ENCODE measurements at places on chromosomes 3 and 15.

- no peak for DNase-seq
Measured at GRCh38 chr15:47971637-47972036, 149.2 kb upstream of the SLC24A5 start.

GRCh38 chr15:54208786-54209185 lies 230.5 kb downstream of the UNC13C start:
- no peak for DNase-seq

- DNase-seq, result no peak
Measured at GRCh38 chr3:134252766-134253165, 2.1 kb upstream of the RYK start.

DNA sequence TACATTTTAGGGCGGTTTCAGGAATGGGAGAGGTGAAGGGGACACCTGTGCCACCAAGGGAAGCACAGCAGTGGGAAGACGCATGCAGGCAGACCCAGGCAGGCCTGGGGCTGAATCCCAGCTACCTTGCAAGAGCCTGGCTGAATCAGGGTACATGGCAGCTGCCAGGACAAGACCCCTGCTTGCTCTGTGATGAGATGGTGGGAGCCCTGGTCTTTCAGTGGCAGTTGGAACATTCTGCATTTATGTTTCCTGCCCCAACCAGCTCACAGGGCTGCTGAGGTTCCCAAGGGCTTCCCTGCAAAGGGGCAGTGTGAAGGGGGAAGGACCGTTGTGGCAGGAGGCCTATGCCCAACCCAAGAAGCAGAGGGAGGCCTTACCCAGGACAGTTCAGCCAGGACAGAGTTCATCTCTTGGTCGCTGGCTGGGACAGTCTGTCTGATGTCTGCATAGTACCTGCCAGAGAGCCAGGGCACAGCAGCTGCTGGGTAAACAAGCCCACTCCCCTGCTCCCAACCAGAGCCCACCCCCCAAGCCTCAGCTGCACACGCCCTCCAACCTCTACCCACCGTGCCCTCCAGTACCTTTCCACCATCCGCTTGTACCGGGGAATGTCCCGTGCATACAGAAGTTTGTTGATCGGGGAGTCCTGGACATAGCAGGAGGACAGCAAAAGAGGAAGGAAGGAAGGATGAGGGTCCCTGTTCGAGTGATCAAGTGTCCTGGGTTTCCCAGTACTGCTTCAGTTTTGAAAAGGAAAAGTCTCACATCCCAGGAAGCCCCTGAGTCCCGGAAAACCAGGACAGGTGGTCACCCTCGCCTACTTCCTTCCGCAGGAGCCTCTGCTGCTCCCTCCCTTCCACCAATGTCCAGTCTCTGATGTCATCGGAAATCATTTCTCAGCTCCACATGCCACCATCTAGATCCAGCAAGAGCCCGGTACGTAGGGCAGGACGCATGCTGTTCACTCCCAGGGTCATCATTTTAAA lies 23.1 kb downstream of the PLXNB1 start:
- no peak for DNase-seq

DNA sequence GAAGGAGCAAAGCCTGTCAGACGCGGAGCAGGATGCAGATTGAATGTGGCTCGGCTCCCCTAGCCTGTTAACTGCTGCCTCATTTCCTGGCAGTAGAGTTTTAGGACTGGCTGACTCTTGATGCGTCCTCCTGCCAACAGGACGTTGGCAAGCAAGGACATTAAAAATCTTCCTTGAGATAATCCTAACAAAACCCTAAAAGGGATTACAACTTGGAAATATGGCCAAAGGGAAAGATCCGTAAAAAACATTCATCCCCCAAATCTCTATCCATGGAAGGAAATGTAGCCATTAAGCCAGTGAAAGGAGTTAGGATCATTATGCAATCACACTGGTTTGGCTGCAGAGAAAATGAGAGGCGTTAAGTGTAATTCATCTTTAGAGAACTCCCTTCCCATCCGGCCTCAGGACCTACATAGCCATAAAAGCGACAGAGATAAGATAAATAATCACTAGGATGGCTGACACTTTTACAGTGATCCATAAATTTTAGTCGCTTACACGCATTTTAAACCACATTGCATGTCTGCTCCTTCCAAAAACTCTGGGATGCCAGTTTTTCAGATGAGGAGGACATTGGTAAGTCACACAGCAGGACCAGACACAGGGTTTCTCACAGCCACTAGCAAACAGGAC lies 44.5 kb upstream of the C3orf80 start:
- DNase-seq, result no peak

DNA sequence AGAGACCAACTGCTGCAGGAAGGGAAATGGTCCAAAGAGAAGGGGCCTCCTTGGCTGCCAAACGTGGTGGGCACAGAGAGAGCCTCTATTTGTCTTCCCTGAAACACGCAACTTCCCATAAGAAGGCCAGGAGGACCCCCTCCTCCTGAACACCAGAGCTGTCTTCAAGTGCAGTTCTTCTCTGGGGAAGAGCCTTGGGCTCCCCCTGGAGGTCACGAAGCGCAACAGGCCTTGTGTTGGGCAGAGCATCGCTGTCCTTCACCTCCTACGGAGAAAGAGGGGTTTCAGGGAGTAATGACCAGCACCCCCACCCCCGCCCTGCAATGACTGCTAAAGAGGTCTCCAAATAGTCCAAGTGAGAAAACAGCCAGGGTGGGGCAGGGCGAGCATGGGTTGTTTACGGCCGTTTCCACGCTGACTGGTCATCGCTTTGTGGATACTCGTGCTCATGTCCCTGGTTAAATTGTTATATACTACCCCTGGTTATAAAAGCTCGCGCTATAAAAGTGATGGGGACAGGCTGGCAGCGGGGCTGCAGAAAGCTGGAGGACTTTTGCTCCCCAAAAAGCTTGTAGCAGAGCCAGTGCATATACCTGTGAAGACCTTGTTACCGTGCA lies 397.5 kb upstream of the ATP10A start:
- DNase-seq, result no peak

DNA sequence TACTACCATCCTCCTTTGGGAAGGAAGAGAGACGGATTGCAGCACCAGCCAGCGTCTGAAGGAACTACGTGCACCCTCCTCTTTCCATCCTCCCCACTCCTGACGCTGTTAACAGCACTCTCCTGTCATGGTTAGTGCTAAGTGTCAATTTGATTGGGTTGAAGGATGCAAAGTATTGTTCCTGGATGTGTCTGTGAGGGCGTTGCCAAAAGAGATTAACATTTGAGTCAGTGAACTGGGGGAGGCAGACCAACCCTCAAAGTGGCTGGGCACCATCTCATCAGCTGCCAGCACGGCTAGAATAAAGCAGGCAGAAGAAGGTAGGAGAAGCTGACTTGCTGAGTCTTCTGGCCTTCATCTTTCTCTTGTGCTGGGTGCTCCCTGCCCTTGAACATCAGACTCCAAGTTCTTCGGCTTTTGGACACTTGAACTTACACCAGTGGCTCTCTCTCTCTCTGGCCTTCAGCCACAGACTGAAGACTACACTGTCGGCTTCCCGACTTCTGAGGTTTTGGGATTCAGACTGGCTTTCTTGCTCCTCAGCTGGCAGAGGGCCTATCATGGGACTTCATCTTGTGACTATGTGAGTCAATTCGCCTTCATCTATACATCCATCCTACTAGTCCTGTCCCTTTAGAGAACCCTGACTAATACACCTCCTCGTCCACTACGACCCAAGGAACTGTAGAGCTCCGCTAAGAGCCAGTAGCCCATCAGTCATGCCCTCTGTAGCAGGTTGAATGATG lies 128.2 kb upstream of the HES1 start:
- DNase-seq, result no peak

DNA sequence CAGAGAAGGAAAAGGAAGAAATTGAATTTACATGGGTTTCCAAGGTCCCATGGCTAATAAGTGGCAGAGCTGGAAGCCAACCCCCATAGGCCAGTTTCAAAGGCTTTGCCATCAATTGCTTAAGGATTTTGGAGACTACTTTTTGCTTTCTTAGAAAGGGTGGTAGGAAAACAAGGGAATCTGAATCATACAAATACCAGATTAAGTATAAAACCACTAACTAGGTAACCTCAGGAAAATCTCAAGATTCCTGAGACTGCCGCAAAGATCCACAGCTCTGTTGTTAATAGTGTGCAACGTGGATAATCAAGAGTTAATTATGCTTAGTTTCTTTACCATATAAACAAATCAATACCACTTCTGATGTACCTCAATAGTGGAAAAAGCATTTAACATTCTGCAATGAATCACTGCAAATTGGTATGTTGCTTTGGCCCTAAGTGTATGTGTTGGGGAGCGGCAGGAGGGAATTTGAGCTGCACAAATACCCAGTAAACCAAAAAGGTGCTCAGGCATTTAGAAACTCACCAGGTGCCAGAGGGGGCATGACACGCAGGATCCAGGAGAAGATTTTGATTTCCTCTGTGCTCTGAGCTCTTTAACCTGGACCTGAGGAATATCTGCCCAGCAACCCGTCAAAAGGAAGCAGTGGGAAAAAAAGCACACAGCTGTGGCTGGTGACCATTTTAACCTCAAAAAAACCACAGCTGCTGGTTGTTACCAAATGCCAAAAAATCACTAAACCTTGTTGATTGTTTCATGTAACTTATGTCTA lies 22.0 kb downstream of the AADAC start:
- no peak for DNase-seq

- DNase-seq, result no peak
Measured at GRCh38 chr3:31014317-31015040, 120.0 kb upstream of the GADL1 start.

GRCh38 chr3:62805580-62806277 lies 69.5 kb downstream of the CADPS start:
- DNase-seq, result no peak

DNA sequence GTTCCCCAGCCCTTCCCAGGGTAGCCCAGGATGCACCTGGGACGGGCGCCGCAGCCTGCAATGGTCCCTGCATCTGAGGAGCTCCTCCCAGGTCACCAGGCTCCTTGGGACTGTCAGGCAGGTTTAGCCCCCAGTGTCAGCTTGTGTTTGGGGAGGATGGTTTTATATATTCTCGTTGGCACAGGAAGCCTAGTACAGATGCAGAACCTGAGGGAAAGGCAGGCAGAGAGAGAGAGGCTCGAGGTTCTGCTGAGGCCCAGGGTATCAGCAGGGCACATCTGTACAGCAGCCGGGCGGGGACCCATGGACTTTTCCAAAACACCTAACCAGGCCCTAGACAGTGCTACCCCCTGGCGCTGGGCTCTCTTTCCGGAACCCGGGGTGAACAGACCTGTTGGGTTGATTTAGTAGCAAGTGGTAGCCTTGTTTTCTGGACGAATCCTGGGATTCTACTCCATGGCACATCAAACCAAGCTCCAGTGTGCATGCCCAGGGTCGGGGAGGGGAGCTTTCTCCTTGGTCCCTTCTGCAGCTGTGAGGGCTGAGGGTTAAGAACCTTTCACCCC lies 8.6 kb downstream of the PAK6 start:
- no peak for DNase-seq

- no peak for DNase-seq
Measured at GRCh38 chr3:15405448-15406050, 21.8 kb downstream of the METTL6 start.

- no peak for DNase-seq
Measured at GRCh38 chr3:154956815-154957214, 123.3 kb upstream of the MME start.

All from T-helper 1 cell (primary cell).